ENCODE measurements at places on chromosomes 16 and 17.

DNA sequence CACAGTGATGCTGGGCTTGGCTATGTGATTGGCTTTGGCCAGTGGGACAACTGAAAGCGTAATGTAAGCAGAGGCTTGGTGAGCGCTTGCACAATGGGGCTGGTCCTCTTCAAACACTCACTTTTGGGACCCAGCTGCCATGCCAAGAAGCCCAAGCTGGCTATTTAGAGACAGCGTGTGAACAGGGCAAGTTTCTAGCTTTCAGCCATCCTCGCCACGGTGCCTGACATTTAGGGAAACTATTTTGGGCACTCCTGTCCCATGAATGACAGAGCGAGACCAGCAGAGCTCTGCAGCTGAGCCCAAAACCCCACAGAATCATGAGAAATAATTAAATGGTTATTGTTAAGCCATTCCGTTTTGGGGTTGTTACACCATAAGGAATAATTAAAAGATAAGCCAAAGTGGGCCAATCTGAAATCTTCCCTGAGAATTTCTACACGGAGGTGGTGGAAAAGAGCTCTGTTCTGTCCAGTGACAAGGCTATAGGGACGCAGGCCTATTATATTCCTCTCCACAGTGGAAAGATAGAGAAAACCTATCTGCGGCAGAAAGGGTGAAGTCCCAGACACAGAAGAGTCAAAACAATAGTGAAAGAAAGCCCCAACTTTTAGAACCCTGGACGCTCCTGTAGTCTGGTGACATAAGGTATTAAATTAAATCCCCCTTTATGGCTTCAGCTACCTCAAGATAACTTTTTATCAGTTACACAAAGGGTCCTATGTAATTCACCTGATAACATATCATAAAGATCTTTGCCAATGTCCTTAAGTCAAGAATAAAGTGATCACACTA lies 10.8 kb upstream of the RPRML start:
- no peak for DNase-seq

DNA sequence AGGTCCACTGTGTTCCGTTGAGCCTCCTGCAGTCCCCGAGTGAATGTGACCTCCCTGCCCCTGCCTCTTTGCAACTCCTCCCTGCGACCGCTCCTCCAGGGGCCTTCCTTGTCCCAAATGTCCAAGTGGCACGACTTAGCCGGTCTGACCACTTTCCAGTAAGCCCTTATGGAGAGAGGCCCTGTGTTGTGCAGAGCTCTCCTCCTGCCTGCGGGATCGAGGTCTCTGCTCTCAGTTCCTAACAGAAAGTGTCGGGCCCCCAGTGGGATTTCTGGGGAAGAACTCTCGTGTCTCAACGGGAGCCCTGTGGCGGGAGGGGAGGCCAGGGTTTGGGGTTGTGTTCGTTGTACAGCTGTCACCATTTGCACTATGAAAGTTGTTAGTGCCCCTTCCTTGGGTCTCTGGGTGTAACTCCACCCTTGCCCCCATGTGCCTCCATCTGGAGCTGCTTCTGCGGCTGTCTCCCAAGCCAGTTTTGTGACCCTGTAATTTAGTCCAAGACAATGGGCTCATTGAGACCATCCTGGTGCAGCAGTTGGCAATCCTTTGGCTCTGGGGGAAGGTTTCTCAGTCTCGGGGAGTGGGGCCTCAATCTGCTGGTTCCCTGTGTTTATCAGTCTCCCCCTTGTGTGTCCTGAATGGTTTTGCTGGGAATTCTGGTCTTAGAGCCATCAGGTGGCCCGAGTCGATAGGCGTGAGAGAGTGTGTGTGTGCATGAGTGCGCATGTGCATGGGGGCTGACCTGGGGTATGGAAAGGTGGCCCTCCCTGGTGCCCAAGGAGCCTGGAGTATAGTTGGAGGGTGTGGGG lies 234.5 kb downstream of the SEC14L1 start:
- DNase-seq, result no peak

GRCh38 chr16:73915140-73915539 lies 381.5 kb upstream of the PSMD7 start:
- DNase-seq, result no peak

GRCh38 chr17:4004517-4005295 lies 40.5 kb upstream of the ATP2A3 start:
- DNase-seq, result peak; percentile 96

DNA sequence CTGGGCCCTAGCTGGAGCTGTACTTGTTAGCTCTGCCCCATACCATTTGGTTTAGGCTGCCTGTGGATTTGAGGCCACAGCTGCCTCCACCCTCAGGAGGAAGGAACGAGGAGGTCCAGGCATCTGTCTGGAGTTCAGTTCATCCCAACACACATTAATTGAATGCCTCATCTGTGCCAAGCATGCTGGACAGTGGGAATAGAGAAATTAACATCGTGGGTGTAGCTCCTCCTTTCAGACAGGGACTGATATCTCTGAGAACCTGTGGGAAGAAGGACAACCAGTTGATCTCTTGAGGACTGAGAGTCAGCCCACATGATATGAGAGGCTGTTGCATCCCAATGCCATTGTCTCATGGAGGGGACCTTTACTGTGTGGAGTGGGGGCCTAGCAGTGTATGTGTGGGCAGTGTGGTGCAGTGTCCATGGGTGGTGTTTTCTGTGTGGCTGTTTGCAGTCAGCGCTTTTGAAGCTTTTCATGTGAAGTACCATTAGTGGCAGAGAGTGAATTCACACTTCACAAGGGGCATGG lies 29.4 kb upstream of the DDX52 start:
- no peak for DNase-seq

GRCh38 chr16:3182608-3183444 lies 5.2 kb upstream of the OR1F1 start:
- peak; percentile 60 for DNase-seq

DNA sequence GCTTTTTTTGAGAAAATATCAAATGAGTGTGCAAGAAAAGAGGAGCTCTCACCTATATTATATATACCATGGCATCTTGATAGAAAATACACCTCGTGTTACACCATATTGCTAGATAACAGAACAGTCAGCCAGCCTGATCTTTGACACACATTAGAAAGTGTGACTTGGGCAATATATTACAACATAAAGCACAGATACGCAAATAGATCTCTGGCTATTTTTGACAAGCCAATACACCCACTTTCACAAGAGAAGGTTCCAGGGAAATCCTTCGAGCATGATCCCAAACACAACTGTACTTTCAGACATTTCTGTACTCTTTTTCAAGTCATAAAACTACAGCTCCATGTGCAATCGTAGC lies 9.4 kb downstream of the GGA2 start:
- DNase-seq, result no peak

DNA sequence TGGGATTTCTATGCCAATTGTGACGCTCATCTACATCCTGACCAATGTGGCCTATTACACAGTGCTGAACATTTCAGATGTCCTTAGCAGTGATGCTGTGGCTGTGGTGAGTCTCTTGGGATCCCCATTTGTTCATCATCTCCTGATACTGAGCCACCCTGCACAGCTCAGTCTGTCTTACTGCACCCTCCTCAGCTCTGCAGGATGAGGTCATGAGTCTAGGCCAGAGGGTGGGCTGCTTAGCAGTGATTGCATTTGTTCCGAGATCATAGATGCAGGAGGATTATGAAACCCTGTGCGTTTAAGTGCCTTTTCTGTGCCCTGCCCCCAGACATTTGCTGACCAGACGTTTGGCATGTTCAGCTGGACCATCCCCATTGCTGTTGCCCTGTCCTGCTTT lies 19.5 kb downstream of the SLC7A6OS start:
- no peak for DNase-seq

DNA sequence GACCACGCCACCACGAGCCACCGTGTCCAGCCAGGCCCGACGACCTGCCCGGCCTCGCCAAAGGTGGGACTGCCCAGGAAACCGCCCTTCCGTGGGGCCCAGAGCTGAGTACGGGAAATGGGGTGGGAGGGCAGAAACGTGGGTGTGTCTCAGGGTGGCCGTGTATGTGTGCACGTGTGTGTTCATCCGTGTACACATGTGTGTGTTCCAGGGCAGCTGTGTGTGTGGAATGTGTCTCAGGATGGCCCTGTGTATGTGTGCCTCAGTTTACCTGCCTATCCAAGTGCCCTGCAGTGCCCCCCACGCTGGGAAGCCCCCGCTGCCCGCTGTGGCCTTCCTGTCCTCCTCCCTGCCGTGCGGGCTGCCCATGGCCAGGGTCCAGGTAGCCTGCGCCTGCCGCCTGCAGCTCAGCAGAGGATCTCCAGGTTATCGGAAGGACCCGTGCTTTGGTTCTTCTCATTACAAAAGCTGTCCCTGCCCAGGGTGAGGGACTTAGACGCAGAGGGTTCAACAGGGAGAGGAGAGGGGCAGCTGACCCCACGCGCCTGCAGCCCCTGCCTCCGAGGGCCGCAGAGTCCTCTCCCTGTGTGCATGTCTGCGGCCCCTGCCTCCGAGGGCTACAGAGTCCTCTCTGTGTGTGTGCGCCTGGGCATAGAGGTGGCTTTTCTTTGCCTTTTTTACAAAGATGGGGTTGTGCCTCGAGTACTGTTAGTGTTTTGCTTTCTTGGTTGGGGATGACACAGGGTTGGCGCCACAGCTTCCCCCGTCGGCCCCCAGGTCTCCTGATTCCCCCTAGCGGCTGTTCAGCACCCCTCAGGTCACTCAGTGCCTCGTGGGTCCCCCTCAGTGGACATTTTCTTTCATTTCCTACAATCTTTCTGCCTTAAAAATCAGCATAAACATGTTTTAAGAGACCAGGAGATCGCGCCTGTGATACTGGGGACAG lies 23.6 kb downstream of the ZNF469 start:
- peak; percentile 67 for DNase-seq

DNA sequence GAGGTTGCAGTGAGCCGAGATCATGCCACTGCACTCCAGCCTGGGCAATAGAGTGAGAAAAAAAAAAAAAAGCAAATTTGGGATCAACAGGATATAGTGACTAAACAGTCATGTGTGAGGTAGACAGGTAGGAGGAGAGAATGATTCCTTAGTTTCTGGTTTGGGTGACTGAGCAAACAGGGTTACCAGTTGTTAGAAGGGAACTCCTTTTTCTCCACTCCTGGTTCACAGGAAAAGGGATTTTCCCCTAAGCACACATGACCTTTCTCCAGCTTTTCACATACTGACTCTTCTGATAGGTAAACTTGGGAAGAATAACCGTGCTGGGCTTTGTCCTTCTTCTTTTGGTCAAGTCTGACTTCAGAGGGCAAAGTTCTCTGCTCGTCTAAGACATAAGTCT lies 17.3 kb upstream of the WSCD1 start:
- no peak for DNase-seq

DNA sequence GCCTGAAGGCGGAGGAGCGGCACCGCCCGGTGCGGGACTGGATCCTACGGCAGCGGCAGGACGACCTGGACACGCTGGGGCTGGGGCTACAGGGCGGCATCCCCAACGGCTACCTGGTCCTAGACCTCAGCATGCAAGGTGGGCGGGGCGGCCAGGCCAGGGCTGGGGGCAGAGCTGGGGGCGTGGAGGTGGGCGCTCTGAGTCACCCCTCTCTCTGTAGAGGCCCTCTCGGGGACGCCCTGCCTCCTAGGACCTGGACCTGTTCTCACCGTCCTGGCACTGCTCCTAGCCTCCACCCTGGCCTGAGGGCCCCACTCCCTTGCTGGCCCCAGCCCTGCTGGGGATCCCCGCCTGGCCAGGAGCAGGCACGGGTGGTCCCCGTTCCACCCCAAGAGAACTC lies 7.9 kb downstream of the MSLN start:
- no peak for DNase-seq

GRCh38 chr16:24966031-24966430 lies 49.1 kb downstream of the ARHGAP17 start:
- DNase-seq, result no peak

GRCh38 chr17:80421381-80422090 lies 6.6 kb downstream of the ENDOV start:
- peak; percentile 13 for DNase-seq

- no peak for DNase-seq
Observed at GRCh38 chr16:5003828-5004227, 29.9 kb downstream of the NAGPA start.

DNA sequence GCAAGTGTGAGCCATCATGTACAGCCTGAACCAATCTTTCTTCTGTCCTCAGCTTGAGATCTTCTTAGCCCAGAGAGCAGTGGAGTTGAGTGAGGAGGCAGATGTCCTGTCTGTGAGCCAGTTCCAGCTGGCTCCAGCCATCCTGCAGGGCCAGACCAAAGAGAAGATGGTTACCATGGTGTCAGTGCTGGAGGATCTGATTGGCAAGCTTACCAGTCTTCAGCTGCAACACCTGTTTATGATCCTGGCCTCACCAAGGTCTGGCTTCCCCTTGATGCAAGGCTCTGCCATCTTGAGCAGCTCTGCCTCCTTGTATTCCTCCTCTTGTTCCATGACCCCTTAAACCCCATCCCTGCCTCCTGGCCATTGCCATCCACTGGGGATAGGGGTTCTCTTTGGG lies 9.6 kb downstream of the CDK5RAP3 start:
- no peak for DNase-seq

GRCh38 chr16:1028524-1029258 lies 43.9 kb upstream of the SSTR5 start:
- DNase-seq, result no peak

DNA sequence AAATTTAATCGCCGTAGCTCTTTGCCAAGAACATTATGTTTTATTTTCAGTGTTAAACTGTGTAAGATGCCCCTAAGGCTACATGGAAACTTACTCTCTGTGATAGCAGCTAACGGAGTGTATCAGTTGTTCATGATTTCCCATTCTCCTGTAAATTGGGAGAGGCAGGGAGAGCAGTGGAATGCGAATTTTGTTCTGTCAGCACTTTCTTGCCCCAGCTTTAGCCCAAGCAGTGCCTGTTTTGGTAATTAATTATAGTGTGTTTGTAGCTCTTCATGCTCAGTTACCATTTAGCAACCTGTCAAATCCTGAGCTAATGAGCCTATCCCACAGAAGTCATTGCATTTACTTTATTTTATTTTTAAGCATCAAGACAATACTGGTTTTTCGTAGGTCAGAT lies 475.1 kb upstream of the RBFOX1 start:
- DNase-seq, result no peak

- no peak for DNase-seq
Observed at GRCh38 chr17:58668598-58668935, 23.3 kb downstream of the TEX14 start.

- no peak for DNase-seq
Observed at GRCh38 chr17:78197147-78197832, 10.1 kb downstream of the AFMID start.

DNA sequence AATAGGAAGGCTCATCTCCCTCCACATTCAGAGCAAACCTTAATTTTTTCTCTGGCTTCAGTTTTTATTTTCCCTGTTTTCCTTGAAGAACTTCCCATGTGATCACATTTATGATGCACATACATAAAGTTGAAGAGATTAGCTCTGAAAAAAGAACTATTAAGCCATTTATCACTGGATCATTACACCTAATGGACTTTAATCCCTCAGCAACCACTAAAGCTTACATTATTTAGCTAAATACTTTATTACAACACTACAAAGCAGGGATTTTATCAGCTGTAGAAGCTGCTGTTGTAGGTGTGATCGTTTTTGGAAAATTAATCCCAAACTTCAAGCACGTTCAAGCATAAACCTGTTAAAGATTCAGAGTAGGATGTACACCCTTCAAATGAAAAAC lies 21.1 kb downstream of the SMYD4 start:
- no peak for DNase-seq

- DNase-seq, result no peak
Observed at GRCh38 chr17:57781386-57782061, 36.4 kb upstream of the CCDC182 start.

- DNase-seq, result no peak
Observed at GRCh38 chr16:12062343-12063003, 85.9 kb downstream of the SNX29 start.

- DNase-seq, result no peak
Observed at GRCh38 chr17:61248399-61248798, 151.2 kb upstream of the TBX2 start.

All from iPS-NIHi11 (cell line).